ENCODE measurements at places on chromosomes 3 and 15.

DNA sequence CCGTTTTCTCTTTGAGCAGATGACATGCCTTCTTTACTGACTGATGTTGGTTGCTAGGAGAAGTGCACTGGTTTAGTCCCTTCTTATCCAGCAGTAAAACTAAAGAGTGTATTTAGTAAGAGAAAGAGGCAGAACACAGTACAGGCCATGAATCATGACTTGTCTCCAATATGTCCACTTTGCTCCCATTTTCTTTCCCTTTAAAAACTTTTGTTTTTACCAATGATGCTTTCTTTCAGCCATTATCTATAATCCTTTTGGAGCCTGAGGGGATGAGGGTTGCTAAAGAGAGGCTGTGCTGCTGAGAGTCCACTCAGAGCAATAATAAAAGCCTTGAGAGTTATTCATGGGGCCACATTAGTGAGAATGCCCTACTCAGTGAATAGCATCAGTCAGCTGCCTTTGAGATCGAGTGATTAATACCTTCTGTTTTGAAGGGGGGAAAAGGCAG is 12.2 kb downstream of the ROBO2 start:
- DNase-seq: no peak

- no peak for DNase-seq
Measured at GRCh38 chr3:146223401-146224373, 27.2 kb downstream of the PLSCR4 start.

DNA sequence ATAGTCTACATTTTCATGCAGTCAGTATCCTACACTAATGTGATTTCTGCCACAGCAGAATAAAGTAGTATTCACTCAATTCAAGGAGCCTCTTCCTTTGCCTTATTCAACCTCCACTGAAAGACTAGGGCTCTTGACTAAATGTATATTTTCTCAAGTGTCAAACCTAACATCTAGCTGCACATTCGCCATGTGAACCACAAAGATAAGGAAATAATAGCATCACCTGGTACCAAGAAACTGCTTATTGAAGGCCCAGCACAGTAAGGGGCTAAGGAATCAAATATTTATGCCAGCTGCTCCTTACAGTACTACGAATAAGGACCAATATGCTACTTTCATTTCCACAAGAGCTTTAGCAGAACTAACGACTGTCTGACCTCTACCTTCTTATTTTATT is 1.3 kb downstream of the SRP14 start:
- no peak for DNase-seq

- no peak for DNase-seq
Measured at GRCh38 chr15:69467636-69468035, 15.0 kb downstream of the RPLP1 start.

- no peak for DNase-seq
Measured at GRCh38 chr3:128190501-128190900, 37.2 kb downstream of the EEFSEC start.

- DNase-seq: no peak
Measured at GRCh38 chr15:62770111-62770660, 272.4 kb upstream of the TPM1 start.

DNA sequence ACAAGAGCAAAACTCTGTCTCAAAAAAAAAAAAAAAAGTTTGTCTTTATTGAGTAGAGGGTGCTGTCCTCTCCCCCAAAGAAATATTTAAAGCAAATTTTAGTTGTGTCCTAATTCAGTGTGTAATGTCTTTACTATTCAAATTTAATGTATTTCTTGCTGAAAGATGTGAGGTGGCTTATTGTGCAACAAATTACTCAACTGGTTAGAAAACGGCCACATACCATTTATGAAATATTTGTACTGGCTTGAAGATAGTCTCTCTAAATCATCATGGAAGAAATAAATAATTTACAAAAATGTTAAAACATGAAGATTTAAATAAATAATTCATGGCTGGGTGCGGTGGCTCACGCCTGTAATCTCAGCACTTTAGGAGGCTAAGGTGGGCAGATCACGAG is 63.0 kb downstream of the SLTM start:
- DNase-seq: no peak

- DNase-seq: no peak
Measured at GRCh38 chr15:93249623-93250022, 160.6 kb upstream of the RGMA start.

DNA sequence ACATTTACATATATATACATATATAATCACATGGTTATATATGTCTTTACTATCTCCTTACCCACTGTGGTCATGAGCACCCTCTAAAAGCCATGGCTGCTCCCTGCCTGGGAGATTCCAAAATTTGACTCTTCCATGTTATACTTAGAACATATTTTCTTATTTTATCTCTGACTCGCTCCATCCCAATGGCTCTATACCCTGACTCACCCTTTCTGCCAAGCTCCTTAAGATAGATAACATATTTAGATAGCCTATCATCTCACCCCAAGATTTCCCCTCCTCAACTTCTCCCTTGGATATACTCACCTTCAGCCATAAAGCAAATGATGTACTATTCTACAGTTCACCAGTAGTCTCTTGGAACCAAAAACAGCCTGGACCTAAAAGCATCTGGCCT is 65.1 kb downstream of the CD200R1L start:
- no peak for DNase-seq

DNA sequence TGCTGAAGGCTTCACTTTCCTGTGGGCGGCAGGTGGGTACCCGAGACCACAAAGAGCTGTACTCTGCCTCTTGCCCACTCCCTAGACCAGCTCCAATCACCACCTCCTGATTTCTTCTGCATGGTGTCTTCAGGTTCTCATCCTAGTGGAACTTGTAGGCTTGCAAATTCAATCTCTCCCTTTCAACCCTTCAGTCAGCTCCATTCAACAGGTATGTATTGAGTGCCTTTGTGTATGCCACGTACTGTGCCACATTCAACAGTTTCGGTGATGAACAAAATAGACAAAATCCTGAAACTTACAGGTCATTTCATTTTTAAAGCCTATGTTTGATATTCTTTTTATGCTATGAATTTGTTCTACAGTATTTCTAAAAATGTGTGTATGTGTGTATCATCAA is 5.4 kb upstream of the CLDN11 start:
- DNase-seq: no peak

- DNase-seq: no peak
Measured at GRCh38 chr3:33041909-33042308, 55.0 kb downstream of the GLB1 start.

DNA sequence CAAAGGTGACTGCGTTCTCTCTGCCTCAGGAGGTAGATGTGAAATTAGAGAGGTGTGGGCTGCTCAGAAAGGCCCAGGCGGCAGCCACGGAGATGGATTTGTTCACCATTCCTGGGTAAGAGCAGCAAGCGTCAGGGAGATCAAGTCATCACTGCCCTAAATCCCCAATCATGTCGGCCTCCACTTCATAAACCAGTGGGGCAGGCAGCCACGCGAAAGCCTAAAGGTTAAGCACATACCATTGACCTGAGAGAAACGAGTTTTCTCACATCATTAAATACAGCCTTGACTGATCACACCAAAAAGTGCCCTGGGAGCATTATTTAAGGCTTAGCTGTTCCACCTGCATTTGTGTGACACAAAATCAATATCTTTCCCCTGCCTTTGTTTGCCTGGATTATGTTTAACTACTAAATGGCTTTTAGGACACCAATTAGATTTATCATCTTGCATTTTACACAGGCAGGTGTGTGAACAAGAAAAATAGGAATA is 50.7 kb upstream of the FOXB1 start:
- DNase-seq: no peak

- DNase-seq: no peak
Measured at GRCh38 chr15:68488966-68489365, 57.0 kb upstream of the ITGA11 start.

Data from activated CD4-positive, alpha-beta T cell treated with anti-CD3 and anti-CD28 coated beads, Interleukin-2, amount 50 U/mL, for 1 hour (primary cell).